ENCODE measurements at places on chromosomes 7 and 10.

GRCh38 chr7:92448205-92448747 lies 994 bp downstream of the GATAD1 start:
- DNase-seq: peak; percentile 21

DNA sequence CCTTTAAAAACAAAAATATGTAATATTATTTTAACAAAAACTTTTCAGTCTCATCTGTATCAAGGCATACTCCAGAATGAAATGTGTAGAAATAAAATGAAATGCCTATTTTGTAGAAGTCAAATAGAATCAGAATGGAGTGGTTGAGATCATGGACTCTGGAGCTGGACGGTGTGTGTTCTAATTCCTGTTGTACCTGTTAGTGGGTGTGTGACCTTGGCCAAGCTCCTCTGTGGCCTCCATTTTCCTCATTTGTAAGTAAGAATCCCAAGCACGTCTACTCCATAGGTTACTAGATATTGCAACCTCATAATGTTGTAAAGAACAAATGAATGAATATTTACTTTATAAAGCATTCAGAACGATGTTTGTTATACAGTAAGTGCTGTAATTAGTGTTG lies 74.9 kb downstream of the HDAC9 start:
- no peak for DNase-seq

DNA sequence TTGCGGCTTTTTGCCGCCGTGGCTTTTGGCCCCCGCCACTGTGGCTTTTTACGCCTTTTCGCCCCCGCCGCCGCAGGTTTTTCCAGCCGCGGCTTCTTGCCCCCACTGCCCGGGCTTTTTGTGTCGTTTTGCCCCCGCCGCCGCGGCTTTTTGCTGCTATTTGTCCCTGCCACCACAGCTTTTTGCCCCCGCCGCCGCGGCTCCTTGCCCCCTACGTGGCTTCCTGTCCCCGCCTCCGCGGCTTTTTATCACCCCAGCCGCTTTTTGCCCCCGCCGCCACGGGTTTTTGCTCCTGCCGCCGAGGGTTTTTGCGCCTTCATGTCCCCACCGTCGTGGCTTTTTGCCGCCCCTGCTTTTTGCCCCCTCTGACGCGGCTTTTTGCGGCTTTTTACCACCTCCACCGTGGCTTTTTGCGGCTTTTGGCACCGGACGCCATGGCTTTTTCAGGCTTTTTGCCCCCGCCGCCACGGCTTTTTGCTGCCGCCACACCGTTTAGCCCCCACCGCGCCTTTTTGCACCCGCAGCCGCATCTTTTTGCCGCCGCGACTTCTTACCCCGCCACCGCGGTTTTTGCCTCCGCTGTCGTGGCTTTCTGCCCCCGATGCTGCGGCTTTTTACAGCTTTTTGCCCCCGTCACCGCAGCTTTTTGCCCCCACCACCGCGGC lies 637.0 kb downstream of the ZNF716 start:
- no peak for DNase-seq

DNA sequence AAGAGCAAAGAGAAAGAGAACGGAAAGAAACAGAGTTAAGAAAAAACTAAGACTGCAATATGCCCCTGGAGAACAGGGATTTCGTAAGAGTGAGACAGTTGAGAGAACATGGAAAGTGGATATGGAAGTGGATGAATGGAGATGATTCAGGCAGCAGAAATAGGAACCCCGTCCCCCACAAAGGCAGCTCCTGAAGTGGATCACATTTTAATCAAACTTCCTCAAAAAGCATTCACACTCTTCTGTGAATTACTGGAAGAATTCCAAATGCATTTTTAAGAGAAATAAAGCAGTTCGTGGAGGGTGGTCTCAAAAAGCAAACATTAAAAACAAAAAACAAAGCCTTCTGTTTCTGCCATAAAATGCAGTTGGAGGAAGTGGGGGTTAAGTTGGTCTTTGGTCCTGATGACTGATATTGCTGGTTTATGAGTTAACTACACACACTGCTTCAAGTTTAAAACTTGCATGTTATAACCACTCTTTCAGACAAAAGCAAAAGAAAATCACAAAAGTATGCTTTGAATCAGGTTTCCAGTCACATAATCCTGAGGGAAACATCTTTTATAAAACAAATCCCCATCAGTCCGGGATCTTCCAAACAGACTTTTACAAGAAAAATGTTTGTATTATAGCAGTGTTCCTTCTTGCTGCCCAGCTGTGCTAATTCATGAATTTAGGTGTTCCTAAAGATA lies 214.3 kb downstream of the FANK1 start:
- peak; percentile 31 for DNase-seq

DNA sequence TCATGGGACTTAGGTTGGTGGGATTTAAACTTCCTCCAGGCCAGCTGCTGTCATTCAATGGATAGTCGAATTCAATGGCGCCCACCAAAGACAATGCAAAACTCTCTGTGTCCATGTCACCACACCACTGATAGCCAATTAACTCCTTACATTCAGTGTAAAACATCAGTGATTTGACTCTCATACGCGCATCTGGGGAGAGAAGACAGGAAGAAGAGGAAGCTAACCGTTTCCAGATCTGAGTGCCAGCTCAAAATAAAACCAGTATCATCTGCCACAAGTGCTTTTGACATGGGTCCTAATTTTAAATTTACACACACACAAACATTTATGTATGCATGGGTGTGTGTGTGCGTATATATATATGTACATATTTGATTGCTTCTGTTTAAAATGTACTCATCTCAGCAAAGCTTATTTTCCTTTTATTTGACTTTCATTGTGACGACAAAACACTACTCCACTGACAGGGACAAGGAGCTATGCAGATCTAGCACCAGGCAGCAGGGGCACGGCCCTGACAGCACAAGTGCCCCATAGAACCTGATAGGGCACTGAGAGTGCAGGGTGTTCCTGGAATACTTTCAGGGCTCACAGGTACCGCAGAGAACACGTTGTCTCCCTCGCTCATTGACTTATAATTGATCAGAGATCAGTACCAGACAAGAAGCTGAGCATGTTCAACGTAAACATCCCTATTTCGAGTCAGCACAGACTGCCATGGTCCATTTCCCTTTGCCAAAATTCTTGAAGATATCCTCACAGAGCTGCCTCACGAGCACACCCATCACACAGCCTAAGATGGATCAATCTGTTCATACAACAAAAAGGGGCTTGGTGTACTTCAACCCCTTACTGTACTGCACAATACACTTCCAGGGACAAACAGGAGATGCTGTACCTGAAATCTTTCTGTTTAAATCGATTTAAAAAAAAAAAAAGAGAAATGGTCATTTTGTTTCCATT lies 176.1 kb downstream of the COBL start:
- no peak for DNase-seq

- no peak for DNase-seq
Observed at GRCh38 chr10:132391676-132392020, 5.4 kb upstream of the PWWP2B start.

- no peak for DNase-seq
Observed at GRCh38 chr10:92183199-92183598, 107.7 kb downstream of the CPEB3 start.

Data from AG09309 (cell line).